ENCODE measurements at places on chromosomes 13 and 19.
A peak's percentile ranks its signal among the peaks of the same experiment; 100 is the strongest.

- no peak for DNase-seq
Observed at GRCh38 chr13:72165276-72165675, 298.3 kb upstream of the DACH1 start.

DNA sequence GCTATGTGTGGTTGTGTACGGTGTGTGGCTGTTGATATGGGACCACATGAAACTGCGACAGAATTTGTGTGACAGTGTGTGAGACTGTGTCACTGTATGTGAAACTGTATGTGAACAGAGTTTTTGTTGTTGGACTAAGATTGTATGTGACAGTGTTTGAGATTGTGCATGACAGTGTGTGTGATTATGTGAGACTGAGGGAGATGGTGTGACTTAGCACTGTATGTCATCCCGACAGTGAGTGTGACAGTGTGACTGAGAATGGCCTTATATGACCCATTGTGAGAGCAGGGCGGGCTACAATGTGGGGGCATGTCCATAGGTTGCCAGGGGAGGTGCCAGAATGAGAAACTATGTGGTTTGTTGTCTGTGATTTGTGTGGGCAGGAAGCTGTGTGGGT is 930 bp downstream of the ZNF583 start:
- no peak for DNase-seq

- no peak for DNase-seq
Observed at GRCh38 chr13:50359779-50360178, 344.5 kb downstream of the KCNRG start.

- no peak for DNase-seq
Observed at GRCh38 chr19:3024509-3024869, 4.6 kb downstream of the TLE2 start.

GRCh38 chr13:66328476-66328875 is 901.7 kb downstream of the PCDH9 start:
- no peak for DNase-seq

DNA sequence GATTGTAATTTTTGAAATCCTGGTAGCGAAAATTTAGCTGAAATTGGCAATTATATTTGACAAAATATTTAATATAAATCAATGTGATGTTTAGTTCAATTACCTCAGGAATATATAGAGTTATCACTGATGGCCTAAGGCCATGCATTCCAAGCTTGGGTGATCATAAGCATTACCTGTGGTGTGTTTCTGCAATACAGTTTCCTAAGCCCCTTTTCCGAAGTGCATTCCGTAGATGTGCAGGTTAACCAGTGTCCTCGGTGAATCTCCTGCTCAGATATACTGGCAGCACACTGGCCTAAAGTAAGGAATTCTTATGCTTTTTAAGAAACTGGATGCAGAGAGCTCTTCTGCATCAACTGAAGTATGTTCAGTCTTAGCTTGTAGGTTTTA is 35.0 kb downstream of the ITGBL1 start:
- no peak for DNase-seq

GRCh38 chr13:57665481-57665880 is 33.9 kb downstream of the PCDH17 start:
- no peak for DNase-seq

- no peak for DNase-seq
Observed at GRCh38 chr19:30752876-30753275, 380.7 kb downstream of the ZNF536 start.

GRCh38 chr13:93786846-93787489 is 560.4 kb downstream of the GPC6 start:
- no peak for DNase-seq

GRCh38 chr13:95477187-95477586 is 75.3 kb upstream of the CLDN10 start:
- no peak for DNase-seq

GRCh38 chr13:37716420-37717195 is 118.0 kb upstream of the POSTN start:
- no peak for DNase-seq

DNA sequence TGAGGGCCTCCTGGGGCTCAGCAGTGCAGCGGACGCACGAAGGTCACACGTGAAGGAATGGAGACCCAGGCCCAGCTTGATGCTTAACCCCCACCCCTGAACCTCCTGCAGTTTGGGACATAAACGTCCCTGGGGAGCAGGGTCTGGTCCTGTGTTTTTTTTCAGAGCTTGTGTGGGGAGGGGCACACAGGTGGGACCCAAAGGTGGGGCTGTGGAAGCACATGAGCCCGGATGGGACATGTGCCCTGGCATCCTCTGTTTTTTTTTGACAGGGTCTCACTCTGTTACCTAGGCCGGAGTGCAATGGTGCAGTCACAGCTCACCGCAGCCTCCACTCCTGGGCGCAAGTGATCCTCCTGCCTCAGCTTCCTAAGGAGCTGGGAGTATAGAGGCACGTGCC is 20.5 kb downstream of the UBXN6 start:
- DNase-seq: no peak

- no peak for DNase-seq
Observed at GRCh38 chr13:43661161-43661830, 125.5 kb downstream of the ENOX1 start.

DNA sequence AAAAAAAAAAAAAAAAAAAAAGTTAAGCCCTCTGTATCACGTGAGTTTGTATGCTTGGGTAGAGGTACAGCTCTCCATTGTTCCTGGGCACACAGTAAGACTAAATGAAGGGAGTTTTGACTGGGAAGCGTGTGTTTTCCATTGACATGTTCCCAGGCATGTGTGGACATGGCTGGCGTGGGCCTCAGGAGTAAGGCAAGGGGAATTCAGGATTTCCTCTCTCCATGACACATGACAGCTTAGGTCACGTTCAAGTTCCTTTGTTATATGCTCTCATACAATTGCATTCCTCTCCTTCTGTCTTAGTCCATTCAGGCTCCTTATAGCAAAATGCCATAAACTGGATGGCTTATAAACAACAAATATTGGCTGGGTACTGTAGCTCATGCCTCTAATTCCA is 17.1 kb upstream of the MAP3K10 start:
- no peak for DNase-seq

GRCh38 chr13:69565334-69565733 is 542.3 kb upstream of the ATXN8OS start:
- DNase-seq: peak; percentile 61

DNA sequence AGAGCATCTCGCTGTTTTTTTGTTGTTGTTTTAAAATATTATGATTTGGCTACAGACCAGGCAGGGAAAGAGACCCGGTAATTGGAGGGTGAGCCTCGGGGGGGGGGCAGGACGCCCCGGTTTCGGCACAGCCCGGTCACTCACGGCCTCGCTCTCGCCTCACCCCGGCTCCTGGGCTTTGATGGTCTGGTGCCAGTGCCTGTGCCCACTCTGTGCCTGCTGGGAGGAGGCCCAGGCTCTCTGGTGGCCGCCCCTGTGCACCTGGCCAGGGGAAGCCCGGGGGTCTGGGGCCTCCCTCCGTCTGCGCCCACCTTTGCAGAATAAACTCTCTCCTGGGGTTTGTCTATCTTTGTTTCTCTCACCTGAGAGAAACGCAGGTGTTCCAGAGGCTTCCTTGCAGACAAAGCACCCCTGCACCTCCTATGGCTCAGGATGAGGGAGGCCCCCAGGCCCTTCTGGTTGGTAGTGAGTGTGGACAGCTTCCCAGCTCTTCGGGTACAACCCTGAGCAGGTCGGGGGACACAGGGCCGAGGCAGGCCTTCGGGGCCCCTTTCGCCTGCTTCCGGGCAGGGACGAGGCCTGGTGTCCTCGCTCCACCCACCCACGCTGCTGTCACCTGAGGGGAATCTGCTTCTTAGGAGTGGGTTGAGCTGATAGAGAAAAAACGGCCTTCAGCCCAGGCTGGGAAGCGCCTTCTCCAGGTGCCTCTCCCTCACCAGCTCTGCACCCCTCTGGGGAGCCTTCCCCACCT is 183.3 kb downstream of the KDM4B start:
- DNase-seq: no peak

GRCh38 chr13:50277127-50277526 is 261.9 kb downstream of the KCNRG start:
- DNase-seq: no peak

DNA sequence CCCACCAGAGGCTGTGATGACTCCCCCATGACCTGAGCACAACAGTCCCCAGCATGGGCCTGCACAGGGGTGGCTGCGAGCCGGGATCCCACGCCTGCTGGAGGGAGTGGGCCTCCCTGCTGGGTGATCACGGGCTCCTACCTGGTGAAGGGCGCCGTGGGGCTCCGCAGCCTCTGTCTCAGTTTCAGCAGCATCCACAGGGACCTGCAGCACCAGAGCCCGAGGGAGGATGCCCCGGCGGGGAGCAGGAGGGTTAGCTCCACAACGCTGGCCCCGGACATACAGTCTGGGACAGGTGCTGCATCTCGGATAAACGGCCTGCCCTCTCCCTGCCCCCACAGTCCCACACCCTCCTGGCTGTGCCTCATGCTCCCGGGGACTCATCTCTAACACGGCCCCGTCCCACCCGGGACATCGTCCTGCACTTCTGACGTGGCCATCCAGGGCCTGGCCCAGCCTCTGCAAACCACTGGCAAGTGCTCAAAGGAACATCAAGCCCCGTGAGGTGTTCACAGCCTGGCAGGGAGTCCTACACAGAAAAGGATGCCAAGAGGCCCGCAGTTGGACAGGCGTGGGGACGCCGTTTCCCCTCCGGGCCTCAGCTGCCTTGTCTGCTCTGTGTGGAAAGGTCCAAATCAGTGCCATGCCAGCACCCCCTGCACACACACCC is 10.5 kb downstream of the PEX11G start:
- DNase-seq: no peak

DNA sequence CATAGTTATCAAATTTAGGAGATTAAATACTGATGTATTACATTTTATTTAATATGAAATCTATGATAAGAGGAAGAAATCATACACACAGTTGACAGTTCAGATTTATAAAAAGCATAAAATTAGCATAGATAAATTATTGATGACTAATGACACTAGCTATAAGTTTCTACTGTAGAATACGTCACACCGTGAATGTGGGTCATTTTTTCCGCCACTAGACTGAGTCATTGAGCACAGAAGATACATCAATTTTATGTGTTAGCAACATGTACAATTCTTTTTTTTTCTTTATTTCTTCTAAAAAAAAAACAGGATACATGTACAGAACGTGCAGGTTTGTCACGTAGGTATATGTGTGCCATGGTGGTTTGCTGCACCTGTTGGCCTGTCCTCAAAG is 22.2 kb downstream of the AP2S1 start:
- no peak for DNase-seq

GRCh38 chr13:66618702-66619101 is 611.4 kb downstream of the PCDH9 start:
- peak; percentile 8 for DNase-seq

DNA sequence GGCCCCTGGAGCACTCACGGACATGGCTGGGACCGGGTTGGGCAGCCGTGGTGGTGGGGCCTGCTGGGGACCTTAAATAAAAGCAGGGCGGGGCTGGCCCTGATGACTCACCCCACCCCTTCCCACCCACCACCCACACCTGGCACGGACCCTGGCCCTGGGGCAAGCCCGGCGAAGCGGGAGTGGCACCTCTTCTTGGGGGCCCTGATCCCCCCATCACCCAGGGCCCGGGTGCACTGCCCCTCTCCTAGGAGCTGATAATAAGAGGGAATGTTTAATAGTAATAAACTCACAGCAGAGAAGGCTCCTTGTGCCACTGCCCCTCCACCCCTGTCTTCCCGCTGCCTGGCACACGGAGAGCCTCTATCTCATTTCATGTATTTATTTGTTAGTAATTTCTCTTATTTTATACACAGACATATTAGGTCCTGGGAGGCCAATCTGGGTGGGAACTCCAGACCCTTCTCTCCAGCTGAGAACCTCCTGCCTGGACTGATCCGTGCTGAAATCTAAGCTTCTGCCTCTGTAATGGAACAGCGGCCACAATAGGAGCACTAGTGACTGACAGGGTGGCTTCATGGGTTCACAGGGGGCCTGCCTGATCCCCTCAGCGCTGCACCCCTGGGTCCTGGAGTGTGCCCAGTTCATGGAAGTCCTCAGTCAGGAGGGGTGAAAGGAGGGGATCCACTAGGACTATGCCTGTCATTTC is at the start of gene LGALS7:
LGALS7 (minus strand) TSS at position 49 of the 709 bp plus-strand sequence; CDS start at position 24, 25 bp downstream.
- DNase-seq: no peak

- no peak for DNase-seq
Observed at GRCh38 chr19:8387688-8388611, 2.2 kb upstream of the RAB11B start.

- no peak for DNase-seq
Observed at GRCh38 chr19:4077800-4078684, 11.3 kb upstream of the ZBTB7A start.

DNA sequence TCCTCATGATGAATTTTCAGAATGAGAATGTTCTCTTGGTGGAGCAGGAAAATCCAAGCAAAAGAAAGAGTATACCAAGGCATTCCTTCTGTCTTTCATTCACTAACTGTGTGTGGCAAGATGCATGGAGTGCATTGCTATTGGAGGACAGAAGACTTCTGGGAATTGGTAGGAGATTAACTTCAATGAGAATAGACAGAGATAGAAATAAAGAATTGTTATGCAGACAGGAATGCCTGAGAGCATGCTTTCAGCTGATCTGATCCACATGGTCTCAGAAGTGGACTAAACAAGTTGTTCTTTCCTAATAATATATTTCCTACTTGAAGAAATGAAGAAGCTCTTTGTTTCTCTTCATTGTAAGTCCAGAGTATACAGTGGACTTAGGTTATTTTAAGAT is 303.6 kb downstream of the MYO16 start:
- no peak for DNase-seq

GRCh38 chr19:43908659-43909058 is 26.4 kb downstream of the ZNF45 start:
- DNase-seq: no peak

DNA sequence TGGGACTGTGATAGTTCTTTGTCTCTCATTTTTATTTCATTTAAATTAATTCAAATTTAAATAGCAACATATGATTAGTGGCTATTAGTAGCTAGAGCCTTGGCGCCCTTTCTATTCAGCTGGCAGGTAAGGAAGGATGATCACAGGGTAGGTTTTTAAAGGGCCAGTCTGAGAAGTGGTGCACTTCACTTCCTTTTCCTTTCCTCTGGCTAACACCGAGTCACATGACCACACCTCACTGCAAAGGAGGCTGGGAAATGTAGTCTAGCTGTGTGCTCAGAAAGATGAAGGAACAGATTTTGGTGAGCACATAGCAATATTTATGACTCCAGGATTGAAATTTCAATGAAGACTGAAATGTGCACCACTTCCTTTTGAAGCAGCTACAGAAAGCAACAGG is 128.7 kb downstream of the TSHZ3 start:
- peak; percentile 23 for DNase-seq

DNA sequence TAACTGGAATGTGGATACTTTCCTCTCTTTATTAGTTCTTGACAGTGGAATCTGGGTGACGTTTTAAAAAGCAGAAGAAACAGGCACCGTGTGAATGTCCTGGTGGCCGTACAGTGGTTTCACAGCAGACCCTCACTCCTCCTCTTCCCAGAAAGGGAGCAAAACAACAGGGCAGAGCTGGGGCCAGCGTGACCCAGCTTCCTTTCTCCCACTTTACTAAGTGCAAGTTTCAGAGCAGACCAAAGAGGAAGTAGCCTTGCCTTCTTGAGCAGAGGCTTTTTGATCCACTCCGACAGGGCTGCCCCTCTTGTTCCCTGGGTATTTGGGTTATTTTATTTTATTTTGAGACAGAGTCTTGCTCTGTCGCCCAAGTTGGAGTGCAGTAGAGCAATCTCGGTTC is 19.6 kb upstream of the C19orf33 start:
- no peak for DNase-seq

GRCh38 chr19:1942934-1943555 is 2.1 kb downstream of the CSNK1G2 start:
- no peak for DNase-seq

- DNase-seq: no peak
Observed at GRCh38 chr13:40681341-40682146, 15.1 kb upstream of the FOXO1 start.
